ENCODE measurements at places on chromosomes 2 and 18.

DNA sequence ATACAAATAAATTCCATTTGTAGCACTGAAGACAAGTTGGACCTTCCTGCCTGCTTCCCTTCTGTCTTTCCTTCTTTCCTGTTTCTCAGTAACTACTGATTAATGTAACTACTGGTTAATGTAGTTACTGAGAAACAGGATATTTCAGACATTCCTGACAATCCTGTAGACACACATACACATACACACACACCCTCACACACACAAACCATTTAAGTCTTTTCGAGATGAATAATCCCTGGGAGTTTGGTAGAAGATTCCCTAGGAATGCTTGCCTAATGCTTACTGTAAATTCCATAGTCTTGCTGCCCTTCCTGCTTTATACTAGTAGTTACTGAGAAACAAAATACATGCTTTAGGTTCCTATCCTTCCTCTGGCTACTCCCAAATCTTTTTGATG is 83.9 kb downstream of the PIK3C3 start:
- H3K27ac ChIP-seq: no peak overlapping the region
- H3K4me3 ChIP-seq: no peak overlapping the region
- H3K27me3 ChIP-seq: no peaks in the 10 kb centered on the region
- H3K4me1 ChIP-seq: peaks cover 6% of the 10 kb centered on the region
- peaks cover 19% of the 10 kb centered on the region for H3K36me3 ChIP-seq

DNA sequence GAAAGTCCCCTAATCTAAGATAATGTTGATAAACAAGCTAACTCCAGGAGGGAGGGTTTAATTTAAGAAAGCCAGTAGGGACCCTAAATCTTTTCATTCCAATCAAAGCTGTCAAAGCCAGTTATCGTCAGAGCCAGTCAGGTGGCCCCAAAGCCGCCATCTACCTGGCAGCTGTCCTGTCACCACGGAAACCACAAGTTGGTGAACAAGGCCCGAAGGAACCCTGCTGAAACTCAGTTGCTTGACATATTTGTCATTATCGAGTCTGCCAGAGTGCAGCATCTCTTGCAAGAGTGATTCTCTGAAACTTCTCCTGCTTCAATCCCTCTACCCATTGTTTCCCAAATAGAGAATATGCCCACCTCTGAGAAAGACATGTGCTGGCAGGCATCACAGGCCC is 30.8 kb upstream of the POLE4 start:
- DNase-seq: no peak
- H3K4me1 ChIP-seq: peaks cover 7% of the 10 kb centered on the region
- H3K36me3 ChIP-seq: peaks cover 12% of the 10 kb centered on the region

GRCh38 chr18:8816816-8817215 is 111.5 kb downstream of the MTCL1 start:
- no peak overlapping the region for H3K27ac ChIP-seq
- peaks cover 16% of the 10 kb centered on the region for H3K27me3 ChIP-seq
- DNase-seq: no peak
- H3K36me3 ChIP-seq: no peaks in the 10 kb centered on the region

DNA sequence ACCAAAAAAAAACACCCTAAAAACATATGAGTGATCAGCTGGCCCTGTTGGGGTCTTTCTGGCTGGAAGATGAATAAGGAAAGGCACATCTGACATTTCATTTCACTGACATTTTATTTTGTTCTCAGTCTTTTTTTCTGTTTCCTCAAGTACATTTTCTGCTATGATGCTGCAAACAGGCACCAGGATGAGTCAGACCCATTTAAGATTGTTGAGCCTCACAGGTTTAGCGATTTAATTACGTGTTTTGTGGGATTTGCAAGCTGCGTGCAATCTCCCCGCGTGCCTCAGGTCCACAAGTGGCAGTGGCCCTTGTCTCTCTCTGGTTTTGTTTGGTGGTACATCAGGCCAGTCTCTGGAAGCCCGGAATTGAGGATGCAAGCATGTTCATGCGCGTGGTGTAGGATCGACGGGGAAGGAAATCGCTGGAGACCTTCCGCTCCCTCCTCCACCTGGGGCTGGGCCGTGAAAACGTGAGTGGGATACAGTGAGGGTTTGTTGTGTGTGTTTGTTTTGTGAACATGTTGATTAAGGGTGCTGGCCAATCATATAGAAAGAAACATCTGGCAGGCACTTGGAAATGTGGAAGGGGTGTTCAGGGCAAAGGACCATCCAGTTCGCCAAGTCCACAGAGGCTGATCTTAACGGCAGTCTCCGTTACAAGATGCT is 120.2 kb upstream of the ZNF516 start:
- peaks cover 18% of the 10 kb centered on the region for H3K27me3 ChIP-seq
- H3K4me3 ChIP-seq: no peak overlapping the region

- H3K4me1 ChIP-seq: no peaks in the 10 kb centered on the region
- no peak for DNase-seq
- H3K27me3 ChIP-seq: peaks cover 20% of the 10 kb centered on the region
- no peaks in the 10 kb centered on the region for H3K36me3 ChIP-seq
These were observed 11.0 kb downstream of the PLA2R1 start for GRCh38 chr2:160051371-160051800.

- H3K27me3 ChIP-seq: no peaks in the 10 kb centered on the region
- peaks cover 80% of the 10 kb centered on the region for H3K4me1 ChIP-seq
- peak overlapping the region; percentile 90 for H3K27ac ChIP-seq
- DNase-seq: no peak
- H3K36me3 ChIP-seq: peaks cover 71% of the 10 kb centered on the region
These were observed 14.9 kb downstream of the DPP4 start for GRCh38 chr2:162058973-162059668.

DNA sequence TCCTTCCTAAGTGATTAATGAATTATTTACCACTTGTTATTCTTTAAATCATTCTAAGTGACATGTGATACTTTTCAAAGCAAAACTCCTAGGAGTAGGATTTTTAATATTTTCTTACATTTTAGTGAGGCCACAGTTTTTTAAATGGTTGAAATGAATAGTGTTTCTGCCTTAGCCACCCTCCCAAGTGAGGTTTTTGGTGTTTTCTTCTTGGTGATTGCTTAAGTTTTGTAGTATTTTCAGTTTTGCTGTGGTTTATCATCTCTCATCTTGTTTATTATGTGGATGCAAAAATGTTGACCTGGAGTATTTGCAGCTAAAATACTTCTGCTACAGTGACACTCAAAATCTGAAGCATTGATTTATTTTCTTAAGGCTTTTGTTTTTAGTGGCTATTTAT is 9.8 kb downstream of the AFTPH start:
- H3K27ac ChIP-seq: no peak overlapping the region
- peaks cover 11% of the 10 kb centered on the region for H3K36me3 ChIP-seq
- no peak overlapping the region for H3K4me3 ChIP-seq
- no peak for DNase-seq
- H3K27me3 ChIP-seq: no peaks in the 10 kb centered on the region

- no peaks in the 10 kb centered on the region for H3K27me3 ChIP-seq
- H3K4me1 ChIP-seq: no peaks in the 10 kb centered on the region
- H3K4me3 ChIP-seq: no peak overlapping the region
- no peak overlapping the region for H3K27ac ChIP-seq
- no peak for DNase-seq
- peaks cover 3% of the 10 kb centered on the region for H3K36me3 ChIP-seq
These were observed 797.5 kb upstream of the ID2 start for GRCh38 chr2:7884338-7884737.

DNA sequence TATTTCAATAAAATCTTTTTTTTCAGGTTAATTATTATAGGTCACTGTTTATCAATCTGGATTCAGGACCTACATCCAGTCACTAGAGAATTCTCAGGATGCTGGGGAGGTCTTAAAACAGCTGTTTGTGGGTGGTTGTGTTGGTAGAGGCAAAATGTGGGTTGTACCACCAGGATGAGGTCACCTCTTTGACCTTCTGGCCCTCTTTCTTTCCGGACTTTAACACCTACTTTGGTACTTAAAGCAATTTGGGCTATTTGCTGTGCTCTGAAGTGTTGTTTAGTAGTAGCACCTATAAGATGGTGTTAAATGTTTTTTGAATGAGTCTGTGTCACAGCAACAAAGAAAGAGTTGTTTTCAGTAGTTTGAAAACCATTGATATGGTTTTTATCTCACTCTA is 14.6 kb downstream of the EML4 start:
- peaks cover 24% of the 10 kb centered on the region for H3K36me3 ChIP-seq
- no peaks in the 10 kb centered on the region for H3K27me3 ChIP-seq
- H3K4me3 ChIP-seq: no peak overlapping the region
- DNase-seq: no peak

- DNase-seq: no peak
- H3K27me3 ChIP-seq: no peaks in the 10 kb centered on the region
- no peaks in the 10 kb centered on the region for H3K4me1 ChIP-seq
- no peaks in the 10 kb centered on the region for H3K36me3 ChIP-seq
- no peak overlapping the region for H3K27ac ChIP-seq
- no peak overlapping the region for H3K4me3 ChIP-seq
These were observed 370.6 kb upstream of the CDH20 start for GRCh38 chr18:60962625-60963024.

DNA sequence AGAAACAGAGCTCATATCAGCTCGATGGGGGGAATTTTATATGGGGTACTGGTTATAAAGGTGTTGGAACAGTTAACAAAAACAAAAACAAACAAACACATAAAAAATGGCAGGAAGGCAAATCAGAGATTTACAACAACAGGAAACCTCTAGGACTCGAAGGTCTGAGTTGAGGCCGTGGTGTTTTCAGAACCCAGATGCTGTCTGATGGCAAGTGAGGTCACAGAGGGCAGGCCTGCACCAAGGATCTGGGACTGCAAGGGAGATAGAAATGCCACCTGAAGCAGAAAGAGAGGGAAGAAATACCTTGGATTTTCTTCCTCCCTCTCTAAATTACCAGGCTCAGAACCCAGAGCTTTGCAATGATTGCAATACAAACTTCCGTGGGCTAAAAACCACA is 429.5 kb downstream of the ZNF521 start:
- H3K4me3 ChIP-seq: no peak overlapping the region
- peaks cover 4% of the 10 kb centered on the region for H3K27me3 ChIP-seq
- DNase-seq: no peak
- no peaks in the 10 kb centered on the region for H3K4me1 ChIP-seq
- H3K27ac ChIP-seq: no peak overlapping the region
- H3K36me3 ChIP-seq: no peaks in the 10 kb centered on the region

- no peak overlapping the region for H3K27ac ChIP-seq
- H3K27me3 ChIP-seq: peaks cover 7% of the 10 kb centered on the region
- no peak for DNase-seq
- H3K36me3 ChIP-seq: no peaks in the 10 kb centered on the region
These were observed 96.4 kb downstream of the KYNU start for GRCh38 chr2:142973822-142974207.

- H3K4me3 ChIP-seq: peak overlapping the region; percentile 76
- DNase-seq: no peak
- peak overlapping the region; percentile 64 for H3K27ac ChIP-seq
- peaks cover 12% of the 10 kb centered on the region for H3K27me3 ChIP-seq
- H3K4me1 ChIP-seq: peaks cover 17% of the 10 kb centered on the region
These were observed 17.4 kb upstream of the HAAO start for GRCh38 chr2:42809819-42810120.

DNA sequence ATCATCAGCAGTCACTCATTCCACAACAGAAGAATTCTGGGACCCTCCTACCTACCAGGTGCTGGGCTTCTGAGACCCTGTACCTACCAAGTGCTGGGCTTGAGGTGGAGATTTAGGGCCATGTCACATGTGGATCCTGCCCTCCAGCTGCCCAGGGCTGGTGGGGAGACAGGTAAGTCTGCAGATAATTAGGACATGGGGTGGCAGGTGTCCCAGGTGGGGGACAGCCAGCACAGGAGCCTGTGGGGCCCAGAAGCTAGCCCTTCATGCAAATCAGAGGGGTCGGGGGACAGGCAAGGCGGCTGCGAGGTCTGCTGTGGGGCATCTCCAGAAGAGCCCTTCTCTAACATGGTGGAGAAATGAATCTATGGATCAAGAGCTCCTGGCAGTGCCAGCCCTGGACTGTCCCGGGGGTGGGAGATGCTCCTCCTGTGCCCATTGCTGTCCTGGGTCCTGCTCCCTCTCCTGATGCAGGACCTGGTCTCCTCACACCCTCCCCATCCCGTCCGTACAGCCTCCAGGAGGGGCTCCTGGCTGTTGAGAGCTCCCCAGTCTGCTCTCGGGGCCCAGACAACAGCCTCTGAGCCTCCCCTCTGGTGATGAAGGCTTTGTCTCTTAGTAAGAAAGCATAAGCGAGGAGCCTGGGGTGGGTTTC is 106.3 kb upstream of the GLI2 start:
- no peaks in the 10 kb centered on the region for H3K4me1 ChIP-seq
- no peak overlapping the region for H3K4me3 ChIP-seq
- peaks cover 7% of the 10 kb centered on the region for H3K27me3 ChIP-seq
- no peaks in the 10 kb centered on the region for H3K36me3 ChIP-seq

DNA sequence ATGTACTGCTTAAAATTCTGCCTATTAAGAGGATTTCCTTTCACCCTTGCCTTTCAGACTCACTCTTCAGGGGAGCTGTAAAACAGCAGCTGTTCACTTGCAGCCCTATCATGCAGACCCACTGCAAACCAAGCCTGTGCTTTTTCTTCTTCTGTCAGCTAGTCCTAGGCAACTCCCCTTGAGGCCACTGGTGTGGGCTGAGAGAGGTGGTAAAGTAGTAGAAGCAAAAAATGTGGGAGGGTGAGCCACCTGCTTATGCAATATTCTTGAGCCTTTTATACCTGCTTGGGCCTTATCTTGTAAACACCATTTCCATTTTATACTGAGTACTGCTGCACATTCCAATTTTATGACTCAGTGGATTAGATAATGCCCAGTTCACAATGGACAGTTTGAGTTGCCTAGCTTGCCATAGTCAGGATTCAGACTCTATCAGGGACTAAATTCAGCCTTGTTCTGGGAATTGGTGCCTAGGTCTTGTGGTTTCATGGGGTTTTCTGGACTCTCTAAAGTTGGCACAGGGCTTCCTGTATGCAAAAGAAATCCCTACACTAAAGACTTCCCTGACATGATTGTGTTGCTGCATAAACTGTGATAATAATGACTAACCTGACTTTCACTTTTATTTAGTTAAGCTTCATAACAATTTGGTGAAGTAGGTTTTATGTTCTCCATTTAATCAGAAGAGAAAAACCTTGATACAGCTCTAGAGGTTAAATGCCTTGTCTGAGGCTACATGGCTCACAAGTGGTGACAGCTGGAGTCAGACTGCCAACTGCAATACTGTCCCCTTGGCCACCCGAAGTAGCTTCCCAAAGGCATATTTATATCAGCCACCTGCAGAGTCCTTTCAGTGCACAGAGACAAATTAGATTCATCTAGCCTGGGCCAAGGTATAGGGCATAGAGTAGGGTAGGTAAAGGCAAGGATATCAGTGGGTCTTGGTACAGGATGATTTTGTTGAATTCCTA is 47.4 kb upstream of the KDM3A start:
- no peak overlapping the region for H3K27ac ChIP-seq
- no peaks in the 10 kb centered on the region for H3K36me3 ChIP-seq
- no peak overlapping the region for H3K4me3 ChIP-seq
- no peaks in the 10 kb centered on the region for H3K27me3 ChIP-seq
- peaks cover 14% of the 10 kb centered on the region for H3K4me1 ChIP-seq

- peaks cover 9% of the 10 kb centered on the region for H3K27me3 ChIP-seq
- H3K4me1 ChIP-seq: peaks cover 26% of the 10 kb centered on the region
- H3K4me3 ChIP-seq: no peak overlapping the region
- no peak for DNase-seq
- H3K27ac ChIP-seq: no peak overlapping the region
- no peaks in the 10 kb centered on the region for H3K36me3 ChIP-seq
These were observed 16.2 kb upstream of the DGKD start for GRCh38 chr2:233338046-233338445.
